ENCODE measurements at places on chromosomes 6 and 20.
A peak's percentile ranks its signal among the peaks of the same experiment; 100 is the strongest.

GRCh38 chr6:117288083-117288715 lies 22.8 kb downstream of the VGLL2 start:
- DNase-seq: no peak

DNA sequence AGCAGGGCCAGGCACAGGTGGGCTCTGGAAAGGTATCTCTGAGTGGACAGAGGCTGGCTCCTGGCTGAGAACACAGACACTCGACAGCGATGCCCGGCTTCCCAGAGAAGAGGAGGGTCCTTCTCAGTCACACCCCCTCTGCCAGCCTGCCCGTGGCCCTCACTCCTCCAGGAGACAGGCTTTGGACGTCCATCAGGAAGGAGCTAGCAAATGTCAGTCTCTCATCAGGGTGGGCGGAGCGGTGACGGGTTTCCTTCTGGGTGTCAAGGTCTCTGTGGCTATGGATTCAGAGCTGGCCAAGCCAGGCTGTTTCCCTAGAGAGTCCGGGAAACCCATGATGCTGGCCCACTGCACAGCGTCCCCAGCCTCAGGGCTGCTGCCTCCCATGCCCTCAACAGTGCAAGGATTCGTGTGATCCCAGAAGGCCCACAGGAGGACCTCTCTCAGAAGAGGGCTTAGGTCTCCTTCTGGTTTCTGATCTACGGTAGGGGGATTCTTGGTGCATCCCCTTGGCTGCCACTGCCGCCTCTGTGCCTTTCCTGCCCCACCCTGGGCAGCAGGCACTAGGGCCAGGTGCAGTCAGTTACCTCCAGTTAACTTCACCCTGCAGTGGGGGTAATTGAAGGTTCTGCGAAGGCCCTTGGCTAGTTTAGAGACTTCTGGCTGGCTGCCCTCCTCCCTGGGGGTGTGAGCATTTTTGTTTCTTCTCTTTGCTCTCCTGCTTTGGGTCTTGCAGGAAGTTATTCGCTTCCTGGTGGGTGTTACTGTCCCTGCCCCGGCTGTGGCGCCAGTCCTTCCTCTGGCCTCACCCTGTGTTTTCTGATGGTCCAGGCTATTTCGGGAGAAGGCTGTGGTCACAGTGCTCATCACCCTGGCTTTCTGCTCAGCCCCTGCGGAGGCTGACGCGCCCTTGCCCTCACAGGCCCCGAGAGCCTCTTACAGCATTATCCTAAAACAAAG lies 80.2 kb downstream of the CDH4 start:
- DNase-seq: no peak

- no peak for DNase-seq
These were observed 241.6 kb downstream of the BMP7 start for GRCh38 chr20:57024849-57025248.

DNA sequence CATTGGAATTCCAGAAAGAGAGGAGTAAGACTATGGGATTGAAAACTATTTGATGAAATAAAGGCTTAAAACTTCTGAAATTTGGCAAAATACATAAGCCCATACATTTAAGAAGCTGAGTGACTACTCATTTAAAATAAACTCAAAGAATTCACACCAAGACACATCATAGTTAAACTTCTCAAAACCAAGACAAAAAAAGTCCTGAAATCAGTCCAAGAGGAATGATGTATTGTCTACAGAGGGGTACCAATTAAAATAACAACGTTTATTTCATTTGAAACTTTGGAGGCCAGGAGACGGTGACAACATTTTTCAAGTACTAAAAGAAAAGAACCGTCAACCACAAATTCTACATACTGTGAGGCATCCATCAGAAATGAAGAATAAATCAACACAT lies 841.4 kb upstream of the MAP3K7 start:
- DNase-seq: no peak

- DNase-seq: no peak
These were observed 35.6 kb upstream of the PRDM1 start for GRCh38 chr6:106050538-106050937.

- DNase-seq: no peak
These were observed 17.2 kb upstream of the CRIP3 start for GRCh38 chr6:43325876-43326275.

DNA sequence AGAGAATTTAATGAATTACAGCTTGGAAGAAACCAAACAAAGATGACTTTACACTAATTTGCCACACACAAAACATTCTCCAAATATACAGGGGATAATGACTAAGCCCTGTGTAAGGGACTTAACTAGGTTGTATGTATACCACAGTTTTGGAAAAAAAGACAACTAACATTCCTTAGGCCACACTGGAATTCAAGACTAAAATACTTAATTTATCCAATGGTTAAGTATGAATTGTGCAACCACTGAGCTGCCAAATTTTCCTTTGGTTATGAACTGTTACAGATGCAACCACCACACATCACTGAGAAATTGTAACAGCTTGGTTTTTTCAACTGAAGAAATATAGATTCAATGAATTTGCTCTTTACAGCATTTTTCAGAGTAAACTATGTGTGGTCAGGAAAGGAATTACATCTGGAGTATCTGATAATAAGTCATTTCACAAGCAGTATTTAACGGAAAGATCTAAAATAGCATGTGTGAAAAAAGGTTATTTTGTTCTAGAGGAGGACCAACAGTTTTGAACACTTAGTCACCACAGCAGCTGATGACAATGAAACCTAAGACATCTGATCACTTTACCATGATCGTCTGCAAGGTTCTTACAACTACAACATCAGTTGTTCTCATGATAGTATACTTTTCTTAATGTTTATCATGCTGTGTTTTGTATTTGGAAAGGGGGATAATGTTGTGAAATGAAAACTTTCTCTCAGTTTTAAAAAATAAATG lies 318.8 kb downstream of the BCKDHB start:
- peak; percentile 43 for DNase-seq

DNA sequence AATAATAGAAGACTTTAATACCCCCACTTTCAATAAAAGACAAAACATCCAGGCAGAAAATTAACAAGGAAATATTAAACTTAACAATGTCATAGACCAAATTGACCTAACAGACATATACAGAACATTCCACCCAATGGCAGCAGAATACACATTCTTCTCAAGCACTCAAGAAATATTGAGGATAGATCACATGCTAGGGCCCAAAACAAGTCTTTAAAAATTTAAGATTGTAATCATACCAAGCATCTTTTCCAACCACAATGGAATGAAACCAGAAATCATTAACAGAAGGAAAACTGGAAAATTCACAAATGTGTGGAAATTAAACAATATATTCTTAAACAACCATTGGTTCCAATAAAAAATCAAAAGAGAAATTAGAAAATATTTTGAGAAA lies 161.0 kb downstream of the COL12A1 start:
- DNase-seq: no peak

DNA sequence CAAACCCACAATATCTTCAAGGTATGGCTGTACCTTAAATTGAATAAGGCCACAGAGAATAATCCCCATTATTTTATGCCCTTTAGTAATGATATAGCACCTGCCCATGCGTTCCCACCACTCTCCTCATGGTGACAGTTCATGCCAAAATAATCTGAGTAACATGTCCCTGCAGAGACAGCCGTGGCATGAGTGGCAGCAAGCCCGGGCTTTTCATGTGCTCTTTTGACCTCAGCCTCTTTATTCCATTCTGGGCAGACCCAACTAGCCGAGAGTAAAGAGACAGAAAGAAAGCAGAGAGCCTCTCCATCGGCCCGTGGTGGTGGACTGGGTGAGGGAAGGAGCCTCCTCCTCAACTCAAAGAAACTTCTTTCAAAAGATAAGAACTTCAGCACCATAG lies 19.9 kb upstream of the POPDC3 start:
- no peak for DNase-seq

DNA sequence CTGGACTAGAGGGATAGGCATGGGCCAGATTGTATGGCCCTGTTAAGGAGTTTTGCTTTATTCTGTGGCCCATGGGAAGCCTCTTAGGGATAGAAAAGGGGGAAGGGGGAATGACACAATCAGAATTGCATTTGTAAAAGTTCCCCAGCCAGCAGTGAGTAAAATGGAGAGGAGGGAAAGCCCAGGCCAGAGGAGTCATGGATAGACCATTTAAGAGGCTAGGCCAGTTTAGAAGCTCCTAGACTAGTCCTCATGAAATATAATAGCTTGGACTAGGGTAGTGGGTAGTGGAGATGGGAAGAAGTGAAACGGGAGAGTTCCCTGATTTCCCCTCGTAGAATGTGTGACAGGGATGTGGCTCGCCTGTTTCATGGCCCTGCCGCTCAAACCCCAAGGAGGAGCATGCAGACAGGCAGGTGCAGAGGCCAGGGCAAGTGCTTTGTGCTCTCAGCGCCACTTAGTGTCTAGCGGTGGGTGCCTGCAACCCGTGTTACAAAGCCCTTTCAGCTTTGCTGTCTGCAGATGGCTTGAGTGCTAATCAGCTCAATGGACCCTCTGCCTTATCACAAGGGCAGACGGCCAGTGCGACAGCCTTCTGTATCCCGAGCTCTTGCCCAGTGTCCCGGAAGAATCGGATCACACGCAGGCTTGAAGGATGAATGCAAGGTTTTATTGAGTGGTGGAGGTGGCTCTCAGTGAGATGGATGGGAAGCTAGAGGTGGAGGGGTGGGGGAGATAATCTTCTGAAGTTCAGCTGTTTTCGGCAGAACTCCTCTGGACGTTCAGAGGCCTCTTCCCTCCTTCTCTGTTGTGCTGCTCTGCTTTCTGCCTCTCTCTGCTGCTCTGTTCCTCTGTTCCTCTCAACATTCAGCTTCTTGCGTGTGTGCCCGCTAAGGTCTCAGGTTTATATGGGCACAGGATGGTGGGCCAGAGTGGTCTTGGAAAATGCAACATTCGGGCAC lies 141.1 kb downstream of the CEP57L1 start:
- DNase-seq: no peak

DNA sequence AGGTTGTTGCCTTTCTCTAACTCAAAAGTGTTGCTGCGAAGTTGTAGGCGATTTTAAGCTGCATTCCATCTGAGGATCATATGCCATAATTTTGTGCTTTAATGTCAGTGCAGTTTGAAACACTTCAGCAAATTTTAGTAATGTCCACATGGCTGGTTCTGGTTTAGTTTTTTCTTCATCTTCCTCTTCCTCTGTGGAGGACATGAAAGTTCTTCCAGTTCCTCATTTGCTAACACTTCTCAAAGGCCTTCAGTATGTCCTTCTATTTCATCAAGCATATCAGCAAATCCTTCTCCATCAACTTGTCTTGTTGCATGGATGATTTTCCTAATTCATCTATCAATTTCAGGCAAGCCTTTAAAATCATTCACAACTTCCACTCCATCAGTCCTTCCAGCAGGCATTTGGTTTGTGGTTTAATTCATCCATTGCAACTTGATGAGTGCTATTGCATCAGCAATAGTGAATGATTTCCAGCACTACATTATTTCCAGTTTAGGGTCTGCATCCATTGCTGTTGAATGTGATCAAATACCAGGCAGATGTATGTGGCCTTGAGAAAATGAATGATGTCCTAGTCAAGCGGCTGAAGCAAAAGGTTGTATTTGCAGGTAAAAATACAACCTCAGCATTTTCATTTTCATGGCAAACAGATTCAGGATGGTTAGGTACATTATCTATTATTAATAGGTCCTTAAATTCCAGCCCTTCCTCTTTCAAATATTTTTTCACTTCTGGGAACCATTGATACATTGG lies 20.2 kb downstream of the SHLD1 start:
- DNase-seq: no peak

- no peak for DNase-seq
These were observed 20.8 kb upstream of the CHRNA4 start for GRCh38 chr20:63381781-63382431.

- no peak for DNase-seq
These were observed 10.4 kb downstream of the ZSWIM3 start for GRCh38 chr20:45867819-45868176.

- no peak for DNase-seq
These were observed 1.4 kb downstream of the ZNF512B start for GRCh38 chr20:63968136-63968927.

GRCh38 chr6:168035098-168035660 lies 37.7 kb downstream of the KIF25 start:
- no peak for DNase-seq

GRCh38 chr6:13242178-13242577 lies 86.2 kb downstream of the TBC1D7 start:
- no peak for DNase-seq

GRCh38 chr6:54074578-54075195 lies 36.6 kb upstream of the MLIP start:
- DNase-seq: no peak

GRCh38 chr20:11582060-11582459 lies 335.6 kb upstream of the BTBD3 start:
- no peak for DNase-seq

GRCh38 chr6:85081102-85081501 lies 316.7 kb upstream of the TBX18 start:
- DNase-seq: no peak

DNA sequence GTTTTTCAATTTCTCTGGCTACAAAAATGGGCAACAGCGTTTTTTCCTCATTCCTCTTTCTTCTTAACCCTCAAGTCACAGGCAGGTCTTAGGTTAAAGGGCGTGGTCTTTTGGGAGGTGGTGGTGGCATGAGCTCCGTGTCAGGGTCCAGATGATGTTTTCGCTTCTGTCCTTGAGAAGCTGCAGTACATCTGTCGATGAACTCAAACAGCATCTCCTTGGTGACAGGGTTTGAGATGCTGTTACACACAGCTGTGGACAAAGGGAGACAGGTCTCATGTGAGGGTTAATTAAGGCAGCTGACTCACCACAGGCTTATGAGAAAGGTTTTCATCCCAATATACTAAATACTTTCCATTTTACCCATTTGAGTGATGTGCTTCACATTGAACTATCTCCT lies 350.8 kb downstream of the RNGTT start:
- no peak for DNase-seq

DNA sequence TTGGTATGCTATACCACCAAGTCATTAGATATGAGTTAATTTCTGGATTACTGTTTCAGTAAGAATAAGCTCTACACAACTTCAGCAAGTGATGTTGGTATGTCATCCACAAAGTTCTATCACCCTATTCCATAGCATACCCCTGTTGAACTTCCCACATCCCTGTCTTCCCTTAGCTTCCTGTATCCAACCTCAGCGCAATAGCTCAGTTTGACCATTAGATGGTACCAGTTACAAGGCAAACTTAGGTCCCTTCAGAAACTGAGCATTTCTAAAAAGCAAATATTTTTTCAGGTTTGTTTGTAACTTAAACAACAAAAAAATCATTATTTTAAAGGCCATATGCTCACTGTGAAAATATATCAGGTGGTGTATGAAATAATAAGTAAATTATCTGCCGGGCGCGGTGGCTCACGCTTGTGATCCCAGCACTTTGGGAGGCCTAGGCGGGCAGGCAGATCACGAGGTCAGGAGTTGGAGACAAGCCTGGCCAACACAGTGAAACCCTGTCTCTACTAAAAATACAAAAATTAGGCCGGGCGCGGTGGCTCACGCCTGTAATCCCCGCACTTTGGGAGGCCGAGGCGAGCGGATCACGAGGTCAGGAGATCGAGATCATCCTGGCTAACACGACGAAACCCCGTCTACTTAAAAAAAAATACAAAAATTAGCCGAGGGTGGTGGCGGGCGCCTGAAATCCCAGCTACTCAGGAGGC lies 8.8 kb upstream of the MOG start:
- no peak for DNase-seq

DNA sequence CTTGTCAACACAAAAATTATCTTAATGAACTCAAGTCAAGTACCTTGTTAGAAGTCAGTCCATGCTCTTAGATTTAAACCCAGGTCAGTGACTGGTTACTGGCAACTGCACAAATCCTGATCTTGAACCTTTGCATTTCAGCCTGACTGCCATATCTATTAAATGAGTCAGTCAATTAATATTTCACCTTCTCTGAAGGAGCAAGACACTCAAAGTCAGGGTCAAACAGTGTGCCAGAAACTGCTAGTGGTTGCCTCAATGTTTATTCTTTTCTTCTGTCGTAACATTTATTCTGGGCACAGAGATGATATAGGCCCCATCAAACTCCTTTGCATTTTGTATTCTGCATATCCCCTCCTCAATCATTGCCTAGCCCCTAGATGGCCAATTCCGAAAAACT lies 193.9 kb upstream of the MOCS1 start:
- peak; percentile 32 for DNase-seq

All from left lung (tissue), 14 donors.